ENCODE measurements at places on chromosomes 2 and 18.

DNA sequence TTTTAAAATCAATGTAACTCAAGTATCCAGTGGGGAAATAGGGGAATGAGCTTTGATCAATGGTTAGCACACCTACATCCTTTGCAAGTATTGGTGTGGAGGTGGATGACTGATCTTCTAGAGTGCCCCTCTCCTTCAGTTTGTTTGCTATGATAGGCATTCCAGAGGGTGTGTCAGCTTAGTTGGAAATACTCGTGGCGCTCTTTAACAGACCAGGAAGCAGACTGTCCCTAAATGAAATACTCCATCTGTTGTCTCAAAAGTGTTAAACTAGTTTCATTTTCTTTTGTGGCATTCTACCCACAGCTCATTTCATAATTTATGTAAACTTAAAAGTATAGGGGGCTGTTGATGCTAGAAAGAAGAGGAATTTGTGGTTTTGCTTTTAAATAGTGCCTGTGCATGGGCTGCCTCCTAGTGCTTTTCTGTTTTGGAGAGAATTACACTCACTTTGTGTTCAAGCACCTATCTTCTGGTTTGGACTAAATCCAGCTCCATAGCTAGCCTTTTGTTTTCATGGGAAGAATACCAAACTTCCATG is 66.2 kb downstream of the STAT1 start:
- DNase-seq: peak; percentile 38

GRCh38 chr2:198525211-198525969 is 721.0 kb downstream of the PLCL1 start:
- DNase-seq: no peak

- DNase-seq: peak; percentile 59
Observed at GRCh38 chr2:100427627-100428258, 10.3 kb upstream of the CHST10 start.

DNA sequence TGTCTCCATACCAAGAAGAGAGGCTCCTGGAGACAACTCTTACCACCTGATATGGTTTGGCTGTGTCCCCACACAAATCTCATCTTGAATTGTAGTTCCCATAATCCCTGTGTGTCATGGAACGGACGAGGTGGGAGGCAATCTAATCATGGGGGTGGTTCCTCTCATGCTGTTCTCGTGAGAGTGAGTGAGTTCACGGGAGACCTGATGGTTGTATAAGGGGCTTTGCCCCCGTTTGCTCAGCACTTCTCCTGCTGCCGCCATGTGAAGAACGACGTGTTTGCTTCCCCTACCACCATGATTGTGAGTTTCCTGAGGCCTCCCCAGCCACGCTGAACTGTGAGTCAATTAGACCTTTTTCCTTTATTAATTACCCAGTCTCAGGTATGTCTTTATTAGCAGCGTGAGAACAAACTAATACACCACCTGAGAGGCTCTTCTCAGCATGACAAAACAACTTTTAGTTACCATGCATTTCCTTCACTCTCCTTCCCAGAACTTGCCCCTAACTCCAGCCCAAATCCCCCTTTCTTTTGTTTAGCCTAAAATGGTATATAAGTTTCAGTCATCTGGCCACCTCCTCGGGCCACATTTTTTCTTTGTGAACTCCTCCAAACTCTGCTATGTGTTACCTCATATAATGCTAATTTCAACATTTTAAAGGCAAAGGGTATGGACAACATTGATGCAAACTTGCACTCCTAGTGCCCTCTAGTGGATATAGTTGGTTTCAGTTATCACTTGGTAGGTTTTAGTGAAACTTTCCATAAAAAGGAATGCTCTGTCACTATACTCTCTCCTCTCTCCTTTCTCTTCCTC is 58.6 kb upstream of the SLC25A52 start:
- peak; percentile 34 for DNase-seq

DNA sequence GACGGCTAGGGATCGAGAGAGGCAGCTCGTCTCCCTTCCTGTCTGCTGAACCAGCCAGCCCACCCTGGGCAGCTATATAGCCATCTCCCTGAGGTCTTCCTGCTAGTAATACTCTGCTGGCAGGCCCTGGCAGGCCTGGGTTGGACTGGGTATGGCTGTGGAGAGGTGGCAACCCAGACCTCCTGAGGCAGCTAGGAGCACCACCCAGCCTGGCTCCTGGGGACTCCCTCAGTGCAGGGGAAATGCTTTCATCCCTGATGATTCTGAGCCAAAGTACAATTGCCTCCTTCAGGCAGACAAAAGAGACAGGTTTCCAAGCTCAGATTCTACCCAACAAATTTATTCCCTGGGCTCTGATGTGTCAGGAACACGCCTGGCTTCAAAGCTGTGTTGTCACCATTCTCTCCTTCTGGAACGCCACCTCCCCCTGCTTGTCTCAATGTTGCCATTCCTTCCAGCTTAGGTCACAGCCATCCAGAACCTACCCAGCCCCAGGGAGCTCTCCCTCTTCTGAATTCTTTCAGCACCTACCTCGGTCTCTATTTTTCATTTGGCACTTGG is 4.7 kb upstream of the DNAJB2 start:
- no peak for DNase-seq

- no peak for DNase-seq
Observed at GRCh38 chr2:40797120-40797519, 345.2 kb upstream of the SLC8A1 start.

DNA sequence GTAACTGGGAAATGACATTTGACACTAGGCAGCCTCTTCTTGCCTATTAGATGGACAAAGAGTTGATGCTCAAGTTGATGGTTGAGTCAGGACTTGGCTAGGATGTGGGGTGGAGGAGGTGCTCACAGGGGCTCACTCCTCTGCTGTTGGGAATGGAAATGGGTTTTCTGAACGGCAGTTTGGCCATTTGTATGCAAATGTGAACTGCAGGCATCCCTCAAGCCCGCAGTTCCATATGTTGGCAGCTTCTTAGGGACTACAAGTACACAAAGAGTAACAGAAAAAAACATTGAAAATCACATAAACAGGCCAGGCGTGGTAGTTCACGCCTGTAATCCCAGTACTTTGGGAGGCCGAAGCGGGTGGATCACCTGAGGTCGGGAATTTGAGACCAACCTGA is 80.8 kb downstream of the INPP5D start:
- DNase-seq: no peak

GRCh38 chr2:176924909-176925534 is 287.6 kb upstream of the HNRNPA3 start:
- DNase-seq: no peak

GRCh38 chr2:11014026-11014425 is 102.3 kb downstream of the KCNF1 start:
- DNase-seq: no peak

GRCh38 chr2:19643117-19643518 is 258.7 kb downstream of the TTC32 start:
- DNase-seq: no peak

- no peak for DNase-seq
Observed at GRCh38 chr18:74582642-74583041, 15.0 kb upstream of the ZNF407 start.

DNA sequence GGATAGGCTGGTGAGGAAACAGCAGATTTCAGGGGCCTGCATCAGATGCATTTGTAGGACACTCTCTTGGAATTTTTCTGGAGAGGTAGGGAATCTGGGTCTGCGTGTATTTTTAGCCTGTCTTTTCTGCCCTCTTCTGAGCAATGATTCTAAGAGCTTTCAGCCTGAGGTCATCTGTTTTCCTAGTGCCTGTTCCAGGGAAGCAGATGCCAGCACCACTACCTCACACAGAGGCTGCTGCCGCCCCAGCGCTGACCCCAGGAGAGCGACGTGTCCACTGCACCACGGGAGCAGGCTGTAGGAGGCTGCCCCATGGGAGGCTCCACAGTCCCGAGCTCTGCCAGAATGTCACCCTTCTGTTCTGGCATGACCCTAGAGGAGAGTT is 316.5 kb downstream of the CYP26B1 start:
- no peak for DNase-seq

- no peak for DNase-seq
Observed at GRCh38 chr2:74364533-74365505, 15.3 kb downstream of the DCTN1 start.

GRCh38 chr18:60189856-60190255 is 182.7 kb downstream of the MC4R start:
- no peak for DNase-seq

GRCh38 chr2:233668605-233669260 is 3.0 kb upstream of the UGT1A9 start:
- DNase-seq: no peak

DNA sequence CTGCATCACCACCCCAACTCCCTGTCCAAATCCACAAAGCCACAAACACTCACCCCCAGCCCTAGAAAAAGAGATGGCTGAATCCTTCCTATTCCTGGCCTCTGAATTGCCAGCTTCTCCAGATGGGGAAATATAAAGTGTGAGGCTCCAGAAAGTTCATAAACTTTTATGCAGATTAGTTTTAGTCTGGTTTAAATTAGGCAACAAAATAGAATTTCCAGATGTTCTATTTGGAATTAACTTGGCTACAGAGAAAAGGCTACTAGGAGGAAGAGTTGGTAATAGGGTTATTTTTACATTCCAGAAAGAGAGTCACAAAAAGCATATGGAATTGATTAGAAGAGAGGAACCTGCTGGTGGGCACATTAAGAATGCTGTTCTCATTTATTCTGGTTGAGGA is 56.0 kb downstream of the EN1 start:
- DNase-seq: no peak

DNA sequence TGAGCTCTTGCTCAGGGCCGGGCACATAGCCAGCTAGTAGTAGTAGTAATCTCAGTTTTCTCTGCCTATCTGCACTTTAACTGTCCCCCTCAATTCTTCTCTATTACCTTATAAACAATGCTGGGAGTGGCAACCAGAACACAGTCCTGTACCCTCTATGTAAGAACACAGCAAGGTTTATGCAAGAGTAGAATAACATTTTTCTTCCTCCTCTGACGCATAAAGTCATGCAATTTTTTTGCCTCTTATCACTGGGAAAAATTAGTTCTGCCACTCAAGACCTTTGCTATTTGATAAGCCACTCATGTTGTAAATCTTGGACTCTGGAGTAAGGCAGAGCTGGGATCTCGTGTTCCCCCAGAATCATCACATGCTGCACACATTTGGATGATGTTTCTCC is 200.7 kb upstream of the SOX11 start:
- no peak for DNase-seq

GRCh38 chr2:157438863-157439823 is 4.7 kb downstream of the CYTIP start:
- peak; percentile 35 for DNase-seq

DNA sequence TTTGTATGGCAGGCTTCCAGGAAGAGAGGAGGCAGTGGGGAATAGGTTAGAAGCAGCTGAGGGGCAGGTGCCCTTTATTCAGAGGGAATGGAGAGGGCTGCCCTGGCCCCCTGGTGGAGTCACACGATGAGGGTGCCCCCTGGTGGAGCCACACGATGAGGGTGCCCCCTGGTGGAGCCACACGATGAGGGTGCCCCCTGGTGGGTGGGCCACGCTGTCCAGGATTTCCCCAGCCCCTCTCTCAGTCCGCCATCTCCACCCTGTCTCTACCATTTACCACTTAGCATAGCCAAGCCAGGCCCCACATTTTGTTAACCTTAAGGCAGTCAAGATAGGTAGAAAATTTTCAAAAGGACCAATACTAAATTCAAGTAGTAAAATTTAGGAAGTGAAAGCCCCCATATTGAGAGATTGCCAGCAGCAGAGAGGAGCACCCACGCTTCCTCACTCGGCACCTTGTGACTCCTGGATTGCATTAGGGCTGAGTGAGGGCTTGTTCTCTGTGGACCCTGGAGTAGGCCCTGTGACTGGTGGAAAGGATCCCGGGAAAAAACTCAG is 10.4 kb upstream of the FAM228A start:
- DNase-seq: no peak

DNA sequence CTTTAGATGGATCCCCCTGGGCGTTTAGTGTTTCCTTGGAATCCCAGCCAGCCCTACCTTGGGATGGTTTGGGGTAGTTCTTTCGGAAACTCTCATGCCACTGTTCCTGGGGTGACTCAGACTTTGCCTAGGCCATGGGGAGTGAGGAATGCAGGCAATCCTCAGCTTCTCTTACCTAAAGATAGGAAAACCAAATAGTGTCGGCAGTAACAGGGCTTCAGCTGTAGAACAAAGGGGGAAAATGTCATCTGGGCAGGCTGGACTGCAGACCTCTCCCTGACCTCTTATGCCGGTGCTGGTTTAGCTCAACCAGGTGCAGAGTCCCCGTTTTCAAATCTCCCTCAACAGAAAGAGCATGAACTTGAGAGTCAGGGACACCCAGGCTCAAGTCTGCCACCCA is 252.1 kb downstream of the TSN start:
- DNase-seq: no peak

DNA sequence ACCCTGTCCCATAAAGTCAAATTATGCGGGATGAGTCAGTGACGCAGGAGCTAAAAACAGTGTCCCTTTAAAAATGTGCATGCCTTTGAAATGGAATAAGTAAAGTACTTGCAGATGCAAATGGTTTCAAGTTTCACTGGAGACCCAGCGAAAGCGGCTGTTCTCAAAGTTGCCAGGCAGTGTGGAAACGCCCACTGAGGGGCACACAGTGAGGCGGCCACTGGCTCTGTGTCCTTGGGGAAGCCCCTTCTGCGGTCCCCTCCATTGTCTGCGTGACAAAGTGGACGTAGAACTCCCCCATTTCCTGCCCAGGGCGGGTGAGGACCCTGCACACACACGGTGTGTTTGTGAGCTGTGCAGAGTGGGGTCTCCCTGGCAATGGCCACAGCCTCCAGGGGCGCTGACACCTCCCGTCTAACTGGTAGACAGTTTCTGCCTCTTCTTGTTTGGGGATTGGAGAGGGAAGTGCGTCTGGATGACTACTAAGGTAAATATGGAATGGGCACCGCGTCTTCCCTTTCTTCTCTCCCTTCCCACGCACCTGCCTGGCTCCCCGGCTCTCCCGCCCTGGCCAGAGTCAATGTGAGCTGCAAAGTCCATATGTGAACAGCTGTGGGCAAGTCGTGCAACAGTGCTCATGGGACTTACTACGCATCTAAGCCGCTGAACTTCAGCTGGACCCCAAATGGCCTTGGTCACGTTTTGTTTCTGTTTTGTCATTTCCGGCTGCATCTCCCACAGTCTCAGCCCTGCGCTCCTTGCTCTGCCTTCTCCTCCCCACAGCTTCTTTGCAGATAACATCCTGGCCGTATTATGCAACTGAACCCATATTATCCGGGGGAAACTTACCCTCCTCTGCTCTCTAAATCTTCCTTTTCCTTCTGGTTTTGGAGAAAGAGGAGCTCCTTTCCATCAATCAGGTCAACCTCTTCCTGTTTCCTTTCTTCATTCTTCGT is 33.7 kb upstream of the ZNF516 start:
- DNase-seq: no peak

GRCh38 chr2:80971-81736 is 34.8 kb upstream of the FAM110C start:
- no peak for DNase-seq

Measured in KG1 (cell line).